Progenitor cell of endocrine pancreas (in vitro differentiated cells): ENCODE measurements at places on chromosomes 7 and 10. TPM values are rescaled to one million over a fixed set of nuclear protein-coding genes. Genes with fewer than 3 reads are reported as not detected.

Gene UFSP1
- 2.3 and 3.5 TPM in 2 replicates for total RNA-seq

Gene ABCC2
- 0.75 and 0.89 TPM in 2 replicates for total RNA-seq

Gene NKX2-3
- not detected in 2 replicates for total RNA-seq

Gene AOAH
- total RNA-seq, result 1.00 and 3.3 TPM in 2 replicates

Gene HOXA1
- 27.4 and 31.2 TPM in 2 replicates for total RNA-seq

Gene JMJD1C
- 117 and 121 TPM in 2 replicates for total RNA-seq

Gene SLC16A9
- total RNA-seq, result 11.6 and 13.7 TPM in 2 replicates

Gene TAS2R39
- not detected in 2 replicates for total RNA-seq

DNA sequence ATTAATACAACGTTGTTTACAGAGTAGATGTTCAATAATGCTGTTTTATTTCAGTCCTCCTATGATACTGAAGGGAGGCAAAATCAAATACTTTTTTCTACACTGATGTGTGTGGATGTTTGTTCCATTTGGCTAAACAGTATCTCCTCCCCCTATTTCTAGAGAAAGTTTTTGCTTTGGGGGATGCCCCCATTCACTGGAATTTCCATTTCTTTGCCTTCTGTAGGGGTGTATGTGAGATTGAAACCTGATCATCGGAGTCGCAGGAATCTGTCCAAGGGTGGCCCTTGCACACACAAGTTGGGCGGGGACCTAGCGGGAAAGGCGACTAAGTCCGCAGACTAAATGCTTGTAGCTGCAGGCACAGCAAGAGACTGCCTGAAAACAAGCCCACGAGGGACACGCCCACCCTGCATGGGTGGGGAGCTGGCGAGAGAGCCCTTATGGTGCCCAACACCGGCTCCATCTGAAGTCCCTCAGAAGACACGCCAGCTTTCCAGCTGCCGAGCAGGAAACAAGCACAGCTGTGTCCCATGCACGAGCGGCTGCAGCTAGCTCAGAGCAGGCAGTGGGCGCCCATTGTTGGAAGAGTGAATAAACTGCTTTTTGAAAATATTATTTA lies 58.0 kb downstream of the ESYT2 start:
- no peak for DNase-seq

GRCh38 chr10:107118866-107119265 lies 45.6 kb downstream of the SORCS1 start:
- DNase-seq, result no peak

- DNase-seq, result no peak
Measured at GRCh38 chr7:121061677-121062582, 73.4 kb downstream of the CPED1 start.

- DNase-seq, result no peak
Measured at GRCh38 chr10:125231116-125231812, 70.9 kb upstream of the CTBP2 start.

GRCh38 chr10:13448216-13448615 lies 80.6 kb downstream of the BEND7 start:
- no peak for DNase-seq

- DNase-seq, result no peak
Measured at GRCh38 chr10:17980846-17981565, 29.3 kb downstream of the SLC39A12 start.

DNA sequence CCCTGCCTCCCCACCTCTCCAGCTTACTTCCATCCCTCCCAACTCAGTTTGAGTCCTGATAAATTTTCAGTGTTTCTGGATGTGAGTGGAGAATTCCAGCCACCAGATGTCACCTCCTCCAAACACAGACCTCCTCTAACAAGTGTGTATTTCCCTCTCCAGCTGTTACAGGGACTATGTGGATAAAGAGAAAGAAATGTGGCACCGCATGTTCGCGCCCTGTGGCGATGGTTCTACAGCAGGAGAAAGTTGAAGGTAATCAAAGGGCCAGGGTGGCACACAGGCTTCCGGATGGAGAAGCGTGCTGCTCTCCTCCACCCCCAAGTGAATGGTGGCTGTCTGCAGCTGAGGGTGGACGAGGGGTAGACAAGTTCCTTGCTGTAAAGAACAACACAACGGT lies 14.7 kb downstream of the FKBP6 start:
- DNase-seq, result no peak

DNA sequence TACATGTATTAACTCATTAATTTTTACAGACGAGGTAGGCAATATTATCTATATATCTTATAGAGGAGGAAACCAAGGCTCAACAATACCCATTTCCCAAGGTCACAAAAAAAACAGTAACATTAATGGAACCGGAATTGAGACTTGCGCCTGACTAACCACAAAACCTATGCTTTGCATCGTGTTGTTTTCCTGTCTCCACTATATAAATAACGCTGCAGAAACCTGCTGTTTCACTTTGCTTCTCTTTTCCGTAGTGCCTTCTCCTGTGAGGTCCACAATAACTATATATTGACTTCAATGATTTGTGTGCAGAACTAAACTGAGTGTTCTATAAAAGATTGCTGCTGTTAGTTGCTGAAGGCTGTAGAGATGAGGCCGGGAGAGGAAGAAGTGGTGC lies 97.7 kb upstream of the RPA3 start:
- DNase-seq, result no peak

GRCh38 chr7:44461387-44461786 lies 29.1 kb downstream of the NUDCD3 start:
- DNase-seq, result no peak

DNA sequence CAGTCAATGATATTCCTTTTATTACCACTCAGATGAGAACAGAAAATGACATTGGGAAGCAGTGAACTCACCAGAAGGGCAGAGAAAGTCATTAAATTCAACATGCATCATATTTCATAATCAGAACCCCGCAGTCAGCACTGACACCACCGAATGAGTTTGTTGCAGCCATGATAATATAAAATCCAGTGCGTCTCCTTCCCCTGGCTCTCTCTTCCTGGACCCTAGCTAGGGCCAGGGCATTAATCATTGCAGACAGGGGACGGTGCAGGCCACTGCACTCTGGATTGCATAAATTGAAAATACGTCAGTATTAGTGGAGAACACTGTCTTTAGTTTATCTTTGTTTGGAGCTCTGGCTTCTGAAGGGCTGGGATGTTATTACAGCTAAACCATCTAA lies 931.5 kb downstream of the TYW1 start:
- DNase-seq, result no peak

- DNase-seq, result no peak
Measured at GRCh38 chr10:82757397-82757796, 882.4 kb downstream of the NRG3 start.

DNA sequence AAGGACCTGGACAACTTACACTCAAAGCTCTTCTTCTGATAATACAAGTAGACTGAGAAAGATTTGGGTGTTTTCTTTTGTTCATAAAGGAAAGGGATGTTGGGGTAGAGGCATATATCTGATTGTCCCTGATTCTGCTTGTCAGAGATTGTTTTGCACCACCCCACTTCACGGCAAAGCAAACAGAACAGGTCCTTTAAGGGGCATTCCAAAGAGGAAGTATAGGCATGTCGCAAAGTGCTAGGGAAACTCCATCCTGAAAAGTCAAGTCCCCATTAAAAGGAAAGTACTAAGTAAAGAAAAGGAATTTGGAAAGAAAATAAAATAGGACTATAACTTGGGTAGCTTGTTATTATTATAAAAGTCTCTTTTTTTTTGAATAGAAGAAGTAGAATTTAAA lies 233.0 kb downstream of the DNAJB9 start:
- no peak for DNase-seq

DNA sequence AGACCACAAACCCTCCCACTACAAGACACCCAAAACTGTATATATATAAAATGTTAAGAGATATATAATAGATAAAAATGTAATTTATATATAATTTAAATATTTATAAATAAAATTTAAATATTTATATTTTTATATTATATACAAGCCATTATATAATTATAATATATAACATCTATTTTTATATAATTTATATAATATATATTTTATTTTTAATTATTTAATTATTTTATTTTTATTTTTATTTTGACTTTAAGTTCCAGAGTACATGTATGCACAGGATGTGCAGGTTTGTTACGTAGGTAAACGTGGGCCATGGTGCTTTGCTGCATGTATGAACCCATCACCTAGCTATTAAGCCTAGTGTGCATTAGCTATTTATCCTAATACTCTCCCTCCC lies 1090.2 kb downstream of the NXPH1 start:
- DNase-seq, result no peak

DNA sequence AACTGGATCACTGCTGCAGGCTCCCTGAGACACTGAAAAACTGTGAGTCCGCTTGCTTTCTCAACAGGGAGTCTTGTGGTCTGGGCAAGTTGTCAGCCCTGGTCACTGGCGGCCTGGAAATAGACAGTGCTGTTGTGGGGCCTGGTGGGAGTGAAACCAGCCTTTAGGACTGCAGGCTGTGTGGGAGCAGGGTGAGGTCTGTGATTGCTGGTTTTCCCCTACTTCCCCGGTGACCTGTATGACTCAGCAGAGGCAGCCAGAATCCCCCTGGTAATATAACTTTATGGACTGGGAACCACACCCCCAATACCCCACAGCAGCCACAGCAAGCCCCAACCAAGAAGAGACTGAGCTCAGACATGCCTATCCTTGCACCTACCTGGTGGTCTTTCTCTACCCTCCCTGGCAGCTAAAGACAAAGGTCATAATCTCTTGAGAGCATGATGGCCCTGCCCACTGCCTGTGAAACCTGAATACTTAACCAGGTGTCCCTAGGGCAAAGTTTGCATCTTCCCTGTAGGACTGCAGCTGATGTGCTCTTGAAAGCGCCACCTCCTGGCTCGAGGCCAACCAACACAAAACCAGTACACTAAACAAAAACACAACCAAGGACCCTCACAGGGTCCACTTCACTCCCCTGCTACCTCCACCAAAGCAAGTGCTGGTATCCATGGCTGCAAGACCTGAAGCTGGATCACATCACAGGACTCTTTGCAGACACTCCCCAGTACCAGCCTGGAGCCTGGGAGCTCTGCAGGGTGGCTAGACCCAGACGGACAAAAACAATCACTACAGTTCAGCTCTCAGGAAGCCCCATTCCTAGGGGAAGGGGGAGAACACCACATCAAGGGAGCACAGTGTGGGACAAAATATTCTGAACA lies 7.2 kb upstream of the ADAM22 start:
- no peak for DNase-seq

GRCh38 chr7:136878878-136879277 lies 10.4 kb downstream of the CHRM2 start:
- no peak for DNase-seq

- DNase-seq, result no peak
Measured at GRCh38 chr10:3772361-3773171, 12.4 kb downstream of the KLF6 start.

- no peak for DNase-seq
Measured at GRCh38 chr7:44391746-44392617, 66.6 kb upstream of the CAMK2B start.

- DNase-seq, result no peak
Measured at GRCh38 chr10:90945491-90946070, 24.7 kb upstream of the ANKRD1 start.

- DNase-seq, result no peak
Measured at GRCh38 chr7:111138193-111138569, 47.3 kb downstream of the LRRN3 start.

DNA sequence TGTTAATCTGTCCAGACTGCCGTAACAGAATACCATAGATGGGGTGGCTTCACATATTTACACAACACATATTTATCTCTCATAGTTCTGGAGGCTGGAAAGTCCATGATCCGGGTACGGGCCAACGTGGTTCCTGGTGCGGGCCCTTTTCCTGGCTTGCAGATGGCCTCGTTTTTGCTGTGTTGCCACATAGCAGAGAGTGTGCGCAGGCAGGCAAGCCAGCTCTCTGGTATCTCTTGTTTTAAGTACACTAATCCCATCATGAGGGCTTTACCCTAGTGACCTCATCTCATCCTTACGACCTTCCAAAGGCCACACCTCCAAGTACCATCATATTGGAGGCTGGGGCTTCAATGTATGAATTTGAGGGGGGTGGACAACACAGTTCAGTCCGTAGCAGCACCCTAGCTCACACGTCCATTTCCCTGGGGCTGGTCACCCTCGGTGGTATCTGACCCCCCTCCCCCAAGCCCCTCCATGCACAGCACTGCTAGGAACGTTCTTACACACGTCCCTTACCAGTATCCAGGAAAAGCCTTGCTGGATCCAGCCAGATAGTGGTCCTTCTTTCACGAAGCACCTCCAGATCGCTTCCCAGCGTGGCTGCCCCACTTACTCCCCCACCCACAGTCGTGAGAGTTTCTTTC lies 21.5 kb downstream of the CUX1 start:
- DNase-seq, result no peak

GRCh38 chr10:51651063-51651462 lies 48.3 kb downstream of the CSTF2T start:
- no peak for DNase-seq

- DNase-seq, result no peak
Measured at GRCh38 chr10:120262857-120263547, 194.0 kb upstream of the PLPP4 start.

GRCh38 chr10:132237871-132238270 lies 51.1 kb downstream of the DPYSL4 start:
- DNase-seq, result no peak

DNA sequence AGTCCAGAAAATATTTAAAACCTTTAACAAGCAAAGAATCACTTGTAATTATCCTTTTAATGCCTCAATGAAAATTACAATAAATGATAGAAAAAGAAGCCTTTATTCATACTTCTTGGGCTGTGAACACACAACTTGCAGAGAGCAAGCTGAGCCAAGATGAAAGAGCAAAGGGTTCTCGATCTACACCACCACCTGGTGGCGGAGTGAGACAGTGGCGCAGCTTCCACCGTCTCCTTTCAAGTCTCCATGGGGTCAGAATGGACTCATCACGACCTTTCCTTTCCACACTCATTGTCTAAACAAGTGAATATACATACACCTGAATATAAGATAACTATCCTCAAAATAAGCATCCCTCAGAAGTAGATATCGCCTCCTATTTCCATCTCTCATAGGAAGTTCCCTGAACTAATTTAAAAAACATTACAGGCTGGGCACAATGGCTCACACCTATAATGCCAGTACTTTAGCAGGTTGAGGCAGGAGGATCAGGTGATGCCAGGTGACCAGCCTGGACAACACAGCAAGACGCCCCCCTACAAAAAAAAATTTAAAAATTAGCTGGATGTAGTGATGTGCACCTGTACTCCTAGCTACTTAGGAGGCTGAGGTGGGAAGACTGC lies 40.7 kb downstream of the ATE1 start:
- DNase-seq, result peak; percentile 53

DNA sequence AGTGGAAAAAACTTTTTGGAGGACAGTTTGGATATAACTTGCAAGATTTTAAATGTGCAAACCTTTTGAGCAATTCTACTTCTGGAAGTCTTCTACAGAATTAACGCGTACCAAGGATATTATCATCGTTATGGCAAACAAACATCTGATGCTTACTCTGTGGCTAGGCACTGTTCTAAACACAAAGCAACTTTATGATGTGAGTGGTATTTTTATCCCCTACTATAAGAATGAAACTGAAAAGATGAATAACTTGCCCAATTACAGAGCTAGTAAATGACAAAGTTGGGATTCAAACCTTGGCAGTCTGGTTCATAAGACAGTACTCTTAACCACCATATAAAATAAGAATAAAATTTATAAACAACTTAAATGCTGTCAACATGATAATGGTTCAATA lies 15.8 kb downstream of the ASZ1 start:
- no peak for DNase-seq
